Hematopoietic multipotent progenitor cell treated with erythropoietin and hydrocortisone succinate and interleukin-3 and kit ligand, for 8 days (in vitro differentiated cells): ENCODE measurements at places on chromosomes 5 and 9.

GRCh38 chr9:133135146-133135745 is 14.2 kb upstream of the RALGDS start:
- peak; percentile 87 for DNase-seq

DNA sequence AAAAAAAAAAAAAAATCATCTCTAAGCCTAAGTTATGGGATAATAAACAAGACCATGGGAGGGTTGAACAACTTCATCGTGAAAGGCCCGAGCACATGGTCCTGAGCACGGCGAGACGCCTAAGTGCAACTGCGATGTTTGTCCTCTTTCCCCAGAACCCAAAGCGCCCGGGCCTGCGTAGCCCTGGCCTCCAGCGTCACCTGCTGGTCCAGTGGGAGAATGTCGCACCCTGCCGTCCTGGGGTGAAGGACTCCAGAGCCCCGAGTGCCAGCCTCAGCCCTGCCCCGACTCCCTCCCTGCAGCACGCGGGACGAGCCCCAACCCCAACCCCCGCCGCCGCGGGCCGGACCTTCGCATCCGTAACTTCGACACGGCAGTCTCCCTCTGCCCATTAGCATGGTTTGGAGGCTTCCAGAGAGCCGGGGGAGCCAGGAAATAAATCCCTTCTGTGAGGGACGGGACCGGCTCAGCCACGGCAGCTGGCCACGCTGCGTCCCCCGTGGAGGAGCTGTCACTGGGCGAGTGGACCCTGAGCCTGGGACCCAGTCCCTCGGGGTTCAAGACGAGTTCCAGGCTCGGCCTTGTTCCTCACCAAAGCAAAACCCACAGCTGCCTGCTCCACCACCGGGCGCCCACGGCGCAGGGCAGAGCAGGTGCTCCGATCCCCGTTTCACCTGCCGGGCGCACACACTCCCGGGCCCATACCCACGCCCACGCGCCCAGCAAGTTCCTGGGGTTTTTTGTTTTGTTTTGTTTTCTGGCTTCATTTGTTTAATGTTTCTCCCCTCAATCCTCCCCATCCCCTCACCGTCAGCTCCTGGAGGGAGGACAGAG is 132.5 kb upstream of the HAND1 start:
- peak; percentile 79 for DNase-seq

DNA sequence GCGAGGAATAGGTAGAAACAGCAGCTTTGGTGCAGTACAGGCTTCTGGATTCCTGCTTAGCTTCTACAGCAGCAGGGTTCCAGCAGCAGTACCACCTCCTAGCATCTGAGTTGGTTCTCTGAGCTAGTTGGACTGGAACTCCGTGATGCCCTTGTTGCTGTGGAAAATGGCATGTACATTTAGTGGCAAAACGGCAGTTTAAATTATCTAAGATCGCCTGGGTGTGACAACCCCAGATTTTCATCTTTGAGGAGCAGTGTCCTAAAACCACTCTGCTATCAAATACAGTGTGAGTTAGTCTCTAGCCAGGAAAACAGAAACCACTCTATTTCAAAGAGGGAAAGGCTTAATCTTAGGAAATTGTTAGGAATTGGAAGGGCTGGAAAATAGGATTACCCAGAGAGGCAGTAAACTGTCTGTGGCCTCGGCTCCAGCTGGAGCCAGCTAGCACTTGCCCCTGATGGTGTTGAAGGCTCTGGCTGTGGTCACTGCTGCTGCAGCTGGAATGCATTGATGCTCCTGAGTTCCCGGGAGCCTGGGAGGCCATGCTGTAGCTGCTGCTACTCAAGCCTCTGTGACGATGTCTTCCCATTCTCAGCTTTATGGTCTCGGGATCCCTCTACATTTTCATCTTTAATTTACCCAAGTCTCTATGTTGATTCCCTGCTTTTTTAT is 29.4 kb downstream of the RAD23B start:
- peak; percentile 38 for DNase-seq

DNA sequence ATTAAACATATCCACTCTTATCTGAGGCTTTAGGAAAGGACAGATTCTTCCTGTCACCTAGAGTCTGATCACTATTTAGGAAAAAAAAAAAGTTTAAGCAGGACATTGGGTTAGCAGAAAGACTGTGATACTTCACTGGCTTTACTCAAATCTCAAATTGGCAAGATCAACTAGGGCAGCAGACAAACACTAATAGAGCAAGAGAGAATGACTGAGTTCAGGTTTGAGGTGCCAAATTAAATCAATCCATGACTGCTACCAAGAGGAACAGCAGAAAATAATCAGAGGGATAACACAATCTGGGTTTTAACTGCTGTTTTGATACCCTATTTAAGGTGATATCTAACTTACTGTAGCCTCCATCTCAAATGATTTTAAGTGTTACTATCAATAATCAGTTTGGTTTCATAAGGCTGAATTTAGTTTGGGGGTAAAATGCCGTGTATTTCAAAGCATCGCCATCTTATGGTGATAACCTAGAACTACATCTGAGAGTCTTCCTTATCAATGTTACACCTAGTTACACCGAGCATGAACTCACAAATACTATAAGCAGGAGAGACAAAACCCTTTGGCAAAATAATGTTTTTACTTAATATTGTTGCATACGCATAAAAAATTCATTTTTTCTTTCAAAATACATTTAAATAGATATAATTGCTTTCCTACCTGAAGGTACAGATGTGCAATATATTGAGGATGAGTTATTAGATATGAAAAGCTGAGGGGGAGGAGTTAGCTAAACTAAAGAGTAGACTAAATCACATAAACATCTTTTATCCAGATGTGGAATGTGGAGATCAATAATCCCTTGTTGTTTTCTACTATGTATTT is 286.4 kb upstream of the CDH12 start:
- DNase-seq, result peak; percentile 40
